Thymus (tissue), 14 donors: ENCODE measurements at places on chromosomes 4 and X.

DNA sequence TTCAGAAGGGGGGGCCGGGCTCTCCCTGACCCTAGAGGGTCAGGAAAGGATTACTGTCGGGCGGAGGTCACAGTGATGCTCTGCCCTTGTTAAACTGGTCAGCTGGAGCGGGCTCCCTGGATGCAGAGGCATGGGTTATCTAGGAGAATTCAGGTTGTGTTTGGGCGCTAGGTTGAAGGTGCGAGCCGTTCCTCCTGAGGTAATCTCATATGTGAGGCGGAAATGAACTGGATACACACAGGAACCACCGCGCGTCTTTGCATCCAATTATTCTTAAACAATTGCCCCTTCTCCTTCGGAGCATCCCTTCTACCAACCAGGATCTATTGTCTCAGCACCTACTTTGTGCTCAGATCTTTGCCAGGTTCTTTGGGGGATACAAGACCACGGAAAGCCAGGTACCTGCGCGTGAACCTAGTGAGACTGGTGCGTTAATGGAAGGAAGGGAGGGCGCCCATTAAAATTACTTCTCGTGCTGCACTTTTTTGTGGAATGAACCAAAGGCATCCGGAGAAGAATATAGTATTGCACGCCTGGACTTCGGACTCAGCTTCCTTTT lies 28.4 kb downstream of the HAND2 start:
- H3K27me3 ChIP-seq: peaks cover 55% of the 10 kb centered on the region
- H3K4me3 ChIP-seq: no peak overlapping the region
- DNase-seq: no peak
- no peaks in the 10 kb centered on the region for H3K36me3 ChIP-seq

DNA sequence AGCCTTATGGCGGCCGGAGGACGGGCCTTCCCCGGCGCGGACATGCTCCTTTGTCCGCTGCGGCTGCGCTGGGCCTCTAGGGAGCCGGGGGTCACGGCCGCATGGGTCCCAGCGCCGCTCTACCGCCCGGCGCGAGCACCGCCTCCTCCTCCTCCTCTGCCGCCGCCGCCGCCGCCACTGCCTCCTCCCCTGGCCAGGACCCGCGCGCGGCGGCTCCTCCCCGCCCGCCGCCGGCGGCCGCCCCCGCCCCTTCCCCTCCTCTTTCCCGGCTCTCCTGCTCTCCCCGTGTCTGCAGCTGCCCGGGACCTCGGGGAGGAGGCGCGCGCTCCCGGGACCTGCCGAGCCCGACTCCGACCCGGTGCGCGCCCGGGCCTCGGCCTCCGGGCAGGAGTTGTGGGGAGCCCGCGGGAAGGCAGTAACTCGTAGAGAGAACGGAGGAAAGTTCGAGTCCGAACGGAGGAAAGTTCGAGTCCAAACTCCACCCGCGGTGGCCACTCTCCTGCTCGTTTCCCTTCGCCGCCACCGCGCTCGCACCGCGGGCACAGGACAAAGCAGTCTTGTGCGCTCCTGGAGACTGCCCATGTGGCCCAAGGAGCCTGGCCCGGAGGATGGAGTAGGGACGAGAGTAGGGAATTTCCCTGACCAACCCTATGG lies at the start of gene ADGRA3:
Gene ADGRA3, minus strand, starts transcription at position 179 of the 654 bp plus-strand sequence. CDS start 282 bp downstream, outside the sequence.
- no peak within 1 kb of the TSS for H3K27ac ChIP-seq
- H3K4me3 ChIP-seq: peak within 1 kb of the TSS; percentile 61
- H3K27me3 ChIP-seq: no peaks in the 10 kb centered on the region
- H3K36me3 ChIP-seq: no peaks in the 10 kb centered on the region
- peaks cover 3% of the 10 kb centered on the region for H3K4me1 ChIP-seq
- DNase-seq: peak; percentile 58

DNA sequence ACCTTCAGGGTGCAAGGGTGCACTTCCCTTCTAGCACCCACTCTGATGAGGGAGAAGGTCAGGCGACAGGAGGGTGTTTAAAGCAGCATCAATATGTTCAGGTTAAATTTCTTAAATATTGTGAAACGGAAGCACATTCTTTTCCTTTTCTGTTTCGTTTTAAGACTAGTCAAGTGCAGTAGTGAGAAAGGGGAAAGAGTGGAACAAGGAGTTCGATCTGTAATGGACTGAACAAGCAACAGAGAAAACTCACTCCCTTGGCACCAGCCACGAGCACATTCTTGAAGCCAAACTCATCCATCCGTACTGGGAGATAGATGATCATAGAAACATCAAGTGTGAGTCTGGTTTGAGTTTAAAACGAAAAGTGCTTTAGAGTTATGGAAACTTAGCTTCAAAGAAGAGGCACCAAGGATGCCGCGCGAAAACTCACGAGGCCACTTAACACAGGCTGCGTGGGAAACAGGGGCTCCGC lies 815 bp downstream of the FAM53A start:
- no peaks in the 10 kb centered on the region for H3K36me3 ChIP-seq
- peaks cover 12% of the 10 kb centered on the region for H3K27me3 ChIP-seq
- peak overlapping the region; percentile 66 for H3K4me3 ChIP-seq
- DNase-seq: no peak

DNA sequence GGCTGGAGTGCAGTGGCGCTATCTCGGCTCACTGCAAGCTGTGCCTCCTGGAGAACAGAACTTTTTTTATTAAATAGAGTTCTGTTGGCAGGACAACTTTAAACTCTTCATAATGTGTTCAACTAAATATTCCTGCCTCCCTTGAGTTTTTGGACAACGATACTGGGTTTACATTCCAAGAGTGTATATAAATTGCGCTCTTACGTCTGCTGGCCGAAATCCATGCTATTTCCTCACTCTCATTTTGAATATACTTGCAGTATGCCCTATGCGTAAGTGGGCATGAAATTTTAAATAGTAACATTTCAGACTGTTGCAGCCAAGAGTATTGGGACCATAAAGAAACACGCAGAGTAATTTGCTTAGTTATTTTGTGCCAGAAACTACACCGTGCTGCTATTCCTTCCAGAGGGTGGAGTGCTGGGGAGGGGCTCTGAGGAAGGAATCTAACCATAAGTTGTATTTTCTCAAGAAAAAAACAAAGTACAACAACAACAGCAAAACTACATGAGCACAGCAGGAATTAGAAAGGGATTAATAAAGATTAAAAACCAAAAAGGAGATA lies 480.0 kb downstream of the NLGN4X start:
- H3K27me3 ChIP-seq: no peaks in the 10 kb centered on the region
- DNase-seq: no peak
- no peak overlapping the region for H3K4me3 ChIP-seq
- H3K27ac ChIP-seq: no peak overlapping the region
- no peaks in the 10 kb centered on the region for H3K36me3 ChIP-seq

DNA sequence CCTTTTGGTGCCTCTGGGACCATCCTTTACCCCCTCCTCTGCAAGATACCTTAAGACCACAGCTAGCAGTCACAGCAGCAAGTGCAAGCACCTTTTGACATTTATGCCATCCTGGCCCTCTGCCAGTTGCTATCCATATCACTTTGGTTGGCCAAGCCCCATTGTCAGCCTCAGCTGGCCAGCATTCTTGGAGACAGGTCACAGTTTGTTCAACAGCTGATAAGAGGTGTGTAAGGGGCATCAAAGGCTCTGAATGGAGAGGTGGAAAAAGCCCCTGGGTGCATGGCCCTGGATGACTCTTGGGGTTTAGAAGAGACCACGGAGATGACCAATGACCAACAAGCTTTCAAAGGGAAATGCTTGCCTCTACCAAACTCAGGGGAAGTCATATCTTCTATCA lies 133.6 kb upstream of the MAMLD1 start:
- H3K27ac ChIP-seq: no peak overlapping the region
- no peak for DNase-seq
- no peaks in the 10 kb centered on the region for H3K27me3 ChIP-seq
- no peaks in the 10 kb centered on the region for H3K36me3 ChIP-seq
- no peak overlapping the region for H3K4me3 ChIP-seq
